Activated effector memory CD4-positive, alpha-beta T cell treated with anti-CD3 and anti-CD28 coated beads, Interleukin-2, amount 50 U/mL, for 16 hours (primary cell): ENCODE measurements at places on chromosomes 12 and 14.

DNA sequence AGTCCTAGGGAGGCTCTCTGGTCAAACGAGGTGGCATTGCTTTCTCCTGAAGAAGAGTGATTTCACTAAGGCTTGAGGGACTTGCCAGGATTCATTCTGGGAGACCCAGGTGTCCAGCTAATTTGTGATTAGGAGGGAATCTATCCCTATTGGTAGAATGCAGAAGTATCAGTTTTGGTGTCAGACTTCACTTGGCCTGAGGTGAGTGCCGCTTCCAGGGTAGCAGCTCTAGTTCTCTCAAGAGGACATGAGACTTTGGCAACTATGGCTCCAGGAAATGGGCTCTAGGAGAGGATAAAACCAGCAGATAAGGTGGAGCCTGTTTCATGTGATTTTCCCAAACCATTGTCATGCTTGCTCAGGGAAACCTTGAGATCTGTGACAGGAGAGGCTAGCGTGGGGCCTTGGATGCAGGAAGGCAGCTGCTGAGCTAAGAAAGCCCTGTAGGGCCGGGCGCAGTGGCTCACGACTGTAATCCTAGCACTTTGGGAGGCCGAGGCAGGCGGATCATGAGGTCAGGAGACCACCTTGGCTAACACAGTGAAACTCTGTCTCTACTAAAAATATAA is 11.6 kb upstream of the TMEM117 start:
- DNase-seq: no peak

DNA sequence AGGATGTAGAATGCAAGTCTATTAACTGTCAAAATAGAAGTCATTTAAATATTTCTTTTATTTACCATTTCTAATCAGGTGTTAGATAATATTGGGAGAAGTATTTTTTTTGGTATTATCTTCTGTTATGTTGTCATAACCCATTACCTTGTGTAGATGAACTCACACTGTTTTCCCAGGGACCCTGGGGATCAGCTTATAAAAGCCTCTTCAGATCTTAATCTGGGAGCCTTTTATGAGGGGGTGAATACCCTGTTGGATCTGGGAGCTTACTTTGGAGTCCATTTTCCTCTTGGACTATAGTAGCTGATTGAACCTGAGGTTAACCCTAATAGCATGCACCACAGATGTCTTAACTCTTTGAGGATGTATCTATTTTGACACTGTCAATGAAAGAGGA is 176.3 kb upstream of the ATP2B1 start:
- DNase-seq: no peak

- DNase-seq: peak; percentile 67
Observed at GRCh38 chr12:47397664-47398281, 308.1 kb downstream of the RPAP3 start.

DNA sequence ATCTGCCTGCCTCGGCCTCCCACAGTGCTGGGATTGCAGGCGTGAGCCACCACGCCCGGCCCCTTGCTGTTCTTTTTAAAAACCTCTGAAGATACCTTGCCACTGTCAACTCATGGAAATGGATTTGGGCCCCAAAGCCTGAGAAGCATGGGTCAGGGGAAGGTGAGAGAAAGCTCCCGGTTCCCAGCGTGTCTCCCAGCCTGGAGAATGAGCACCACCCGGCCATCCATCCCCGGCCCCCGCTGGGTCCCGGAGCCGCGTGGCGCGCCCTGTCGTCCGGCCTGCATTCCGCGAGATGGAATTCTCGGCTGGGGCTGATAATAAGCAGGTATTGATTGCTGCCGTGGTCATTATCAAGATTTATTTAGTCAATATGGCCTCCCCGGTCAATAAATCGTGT is 126.5 kb upstream of the MYL2 start:
- DNase-seq: peak; percentile 39

GRCh38 chr12:124694250-124694649 is 126.8 kb upstream of the NCOR2 start:
- no peak for DNase-seq

DNA sequence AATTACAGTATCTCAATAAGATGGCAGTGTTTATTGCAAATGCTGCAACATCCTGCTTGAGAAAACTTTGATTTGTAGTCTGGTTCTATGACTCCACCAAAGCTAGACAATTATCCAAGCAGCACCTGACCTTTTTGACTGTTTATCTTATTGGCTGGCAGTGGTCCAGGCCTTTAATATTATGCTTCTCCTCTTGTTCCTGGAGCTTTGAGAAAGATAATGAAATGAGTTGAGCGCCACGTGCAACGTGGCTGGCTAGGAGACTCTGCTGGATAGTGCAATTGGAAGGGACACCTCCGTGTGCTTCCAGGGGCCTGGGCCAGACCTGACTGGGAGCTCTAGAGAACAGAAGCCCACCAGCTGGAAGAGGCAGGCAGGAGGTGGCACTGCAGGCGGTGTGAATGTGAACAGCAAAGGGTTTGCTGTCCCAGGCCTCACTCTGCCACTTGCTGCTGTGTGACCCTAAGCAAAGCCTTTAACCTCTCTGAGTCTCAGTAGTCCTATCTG is 349.3 kb downstream of the CACNA1C start:
- DNase-seq: peak; percentile 51

- no peak for DNase-seq
Observed at GRCh38 chr12:114425031-114425626, 19.2 kb upstream of the TBX5 start.

DNA sequence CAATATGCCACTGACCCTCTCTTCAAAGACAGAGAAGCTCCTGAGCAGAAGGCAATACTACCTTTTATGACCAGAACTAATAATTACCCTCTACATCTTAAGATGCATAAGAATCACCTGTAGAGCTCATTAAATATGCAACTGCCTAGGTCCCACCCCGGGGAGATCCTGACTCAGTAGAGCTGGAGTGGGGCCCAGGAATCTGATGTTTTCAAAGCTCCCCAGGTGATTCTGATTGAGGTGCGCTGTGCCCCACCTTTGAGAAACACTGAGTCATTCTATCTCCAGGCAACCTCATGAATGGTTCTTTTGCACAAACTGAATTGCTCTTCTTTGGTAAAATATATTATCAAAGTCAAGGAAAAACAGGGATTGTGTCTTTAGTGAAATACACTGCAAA is 149.3 kb upstream of the BMP4 start:
- DNase-seq: no peak

DNA sequence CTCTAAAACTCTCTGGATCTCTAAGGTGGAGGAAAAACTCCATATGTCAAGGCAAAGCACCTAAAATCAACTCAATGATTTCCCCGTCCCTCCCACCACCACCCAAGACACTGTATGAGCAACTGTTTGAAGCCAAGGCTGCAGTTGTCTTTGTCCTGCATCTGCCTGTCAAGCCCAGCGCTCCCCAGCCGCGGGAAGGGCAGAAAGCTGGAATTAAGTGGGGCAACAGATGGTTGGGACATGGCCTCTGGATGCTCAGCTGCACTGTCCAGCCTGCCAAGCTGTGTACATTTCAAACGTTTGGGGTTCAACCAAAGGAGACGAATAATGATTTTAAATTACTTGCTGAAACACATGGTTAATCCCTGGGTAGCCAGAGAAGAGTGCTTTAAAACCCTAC is 42.2 kb upstream of the PTGR2 start:
- DNase-seq: no peak

GRCh38 chr12:68905733-68906132 is 27.2 kb downstream of the CPM start:
- no peak for DNase-seq

GRCh38 chr12:19030603-19031002 is 98.9 kb upstream of the PLEKHA5 start:
- no peak for DNase-seq
